ENCODE measurements at places on chromosomes 3 and 15. TPM values are rescaled to one million over a fixed set of nuclear protein-coding genes. Genes with fewer than 3 reads are reported as not detected.
A peak's percentile ranks its signal among the peaks of the same experiment; 100 is the strongest.

DNA sequence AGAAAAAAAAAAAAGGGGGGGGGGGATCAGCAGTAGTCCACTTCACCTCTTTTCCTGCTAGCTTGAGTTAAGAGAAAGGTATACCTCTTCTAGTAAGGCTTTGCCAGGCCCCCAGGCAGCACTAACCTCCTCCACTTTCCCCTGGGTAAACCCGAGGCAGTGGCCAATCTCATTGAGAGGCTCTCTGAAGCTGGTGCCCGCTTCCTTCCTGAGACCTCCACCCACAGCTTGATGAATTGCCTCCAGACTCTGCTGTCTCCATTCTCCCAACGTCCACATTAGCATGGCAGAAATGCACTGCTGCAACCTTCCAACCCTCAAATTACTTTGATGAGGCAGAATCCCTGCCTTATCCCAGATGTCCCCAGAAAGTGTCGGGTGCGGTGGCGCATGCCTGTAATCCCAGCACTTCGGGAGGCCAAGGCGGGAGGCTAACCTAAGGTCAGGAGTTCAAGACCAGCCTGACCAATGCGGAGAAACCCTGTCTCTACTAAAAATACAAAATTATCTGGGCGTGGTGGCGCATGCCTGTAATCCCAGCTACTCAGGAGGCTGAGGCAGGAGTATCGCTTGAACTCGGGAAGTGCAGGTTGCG, 15.3 kb downstream of the RLBP1 start:
- H3K4me1 ChIP-seq = no peaks in the 10 kb centered on the region
- H3K27me3 ChIP-seq = no peaks in the 10 kb centered on the region
- no peaks in the 10 kb centered on the region for H3K36me3 ChIP-seq
- no peak overlapping the region for H3K4me3 ChIP-seq
- no peak for DNase-seq

DNA sequence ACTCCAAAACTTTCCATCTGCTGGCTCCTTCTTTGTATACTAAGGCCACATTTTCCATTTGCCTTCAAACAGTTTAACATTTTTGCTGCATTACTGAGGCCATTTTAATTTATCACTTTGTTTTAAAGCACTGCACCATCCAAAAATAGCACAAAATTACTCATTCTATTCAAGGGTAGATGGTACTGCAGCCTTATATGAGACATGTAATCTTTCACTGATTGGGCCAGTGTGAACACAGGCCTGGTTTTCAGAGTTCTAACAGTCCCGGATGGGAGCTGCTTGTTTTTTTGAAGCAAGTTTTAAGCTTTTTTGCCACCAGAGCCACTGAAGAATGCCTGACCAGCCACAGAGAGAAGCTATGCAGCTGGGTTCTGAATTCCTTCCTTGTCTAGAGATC, 172.3 kb upstream of the TSC22D2 start:
- H3K27ac ChIP-seq = peak overlapping the region; percentile 52
- no peak for DNase-seq
- peaks cover 15% of the 10 kb centered on the region for H3K4me1 ChIP-seq
- no peaks in the 10 kb centered on the region for H3K36me3 ChIP-seq
- no peaks in the 10 kb centered on the region for H3K27me3 ChIP-seq

DNA sequence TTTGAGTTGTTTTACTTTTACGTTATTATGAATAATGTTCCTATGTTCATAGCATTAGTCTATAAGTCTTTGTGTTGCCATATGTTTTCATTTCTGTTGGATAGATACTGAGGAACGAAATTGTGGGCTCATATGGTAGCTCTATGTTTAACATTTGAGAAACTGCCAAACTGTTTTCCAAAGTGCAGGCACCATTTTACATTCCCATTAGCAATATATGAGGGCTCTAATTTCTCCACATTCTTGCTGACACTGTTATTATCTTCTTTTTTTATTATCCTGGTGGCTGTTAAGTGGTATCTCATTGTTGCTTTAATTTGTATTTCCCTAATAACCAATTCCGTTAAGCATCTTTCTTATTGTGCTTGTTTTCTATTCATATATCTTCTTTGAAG, 1.8 kb upstream of the PIK3R4 start:
- peak overlapping the region; percentile 80 for H3K27ac ChIP-seq
- H3K4me1 ChIP-seq = peaks cover 13% of the 10 kb centered on the region
- peak overlapping the region; percentile 21 for H3K4me3 ChIP-seq
- no peaks in the 10 kb centered on the region for H3K27me3 ChIP-seq

DNA sequence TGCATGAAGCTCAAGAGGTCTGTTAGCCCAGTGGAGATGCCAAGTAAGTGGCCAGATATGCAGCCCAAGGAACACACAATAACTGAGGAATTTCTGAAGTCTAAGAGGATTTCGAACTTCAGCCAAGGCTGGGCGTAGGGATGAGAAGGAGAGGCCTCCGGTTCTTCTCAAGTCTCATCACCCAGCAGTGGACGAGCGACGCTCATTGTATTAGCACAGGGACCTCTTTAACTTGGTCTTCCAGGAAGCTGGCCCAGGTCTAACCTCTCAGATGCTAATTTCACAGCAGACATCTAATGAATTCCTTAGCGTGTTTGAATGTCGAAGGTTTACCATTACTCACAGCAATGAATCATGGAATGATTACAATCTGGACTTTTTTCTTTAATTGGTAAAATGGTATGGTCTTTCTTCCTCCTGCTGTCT, 85.0 kb downstream of the HES1 start:
- H3K4me1 ChIP-seq = peaks cover 5% of the 10 kb centered on the region
- no peak overlapping the region for H3K27ac ChIP-seq
- H3K4me3 ChIP-seq = no peak overlapping the region
- H3K36me3 ChIP-seq = no peaks in the 10 kb centered on the region

DNA sequence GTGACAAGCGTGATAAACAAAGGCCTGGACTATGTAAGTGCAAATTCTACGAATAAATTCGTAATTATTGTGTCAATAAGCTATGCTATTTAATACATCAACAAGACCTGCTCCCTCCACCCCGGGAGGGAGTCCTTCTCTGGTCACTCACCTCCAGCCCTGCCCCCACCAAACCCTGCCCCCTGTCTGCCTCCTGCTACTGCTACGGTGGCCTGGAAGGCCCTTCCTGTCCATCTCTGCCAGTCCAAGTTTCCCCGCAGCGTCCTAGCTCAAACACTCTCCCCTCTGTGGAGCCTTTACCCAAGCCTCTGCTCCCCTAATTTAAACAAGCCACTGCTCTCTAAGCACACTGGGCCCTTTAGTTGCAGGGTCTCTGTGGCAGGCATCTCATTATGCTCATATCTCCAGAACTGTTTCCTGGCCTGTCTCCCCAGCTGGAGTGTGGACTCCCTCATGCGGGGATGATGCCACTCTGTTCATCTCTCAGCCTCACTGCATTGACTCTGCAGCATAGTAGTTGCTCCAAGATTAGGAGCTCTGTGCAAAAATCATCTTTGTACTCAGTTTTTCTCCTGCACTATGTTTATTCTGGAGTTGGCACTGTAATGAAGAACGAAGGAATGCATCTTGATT, 241.2 kb downstream of the NTRK3 start:
- H3K36me3 ChIP-seq = no peaks in the 10 kb centered on the region
- no peaks in the 10 kb centered on the region for H3K27me3 ChIP-seq
- H3K27ac ChIP-seq = no peak overlapping the region
- no peak for DNase-seq

GRCh38 chr3:67569324-67569723, 85.1 kb downstream of the SUCLG2 start:
- no peaks in the 10 kb centered on the region for H3K36me3 ChIP-seq
- no peaks in the 10 kb centered on the region for H3K4me1 ChIP-seq
- no peak overlapping the region for H3K4me3 ChIP-seq
- H3K27ac ChIP-seq = no peak overlapping the region
- H3K27me3 ChIP-seq = no peaks in the 10 kb centered on the region

DNA sequence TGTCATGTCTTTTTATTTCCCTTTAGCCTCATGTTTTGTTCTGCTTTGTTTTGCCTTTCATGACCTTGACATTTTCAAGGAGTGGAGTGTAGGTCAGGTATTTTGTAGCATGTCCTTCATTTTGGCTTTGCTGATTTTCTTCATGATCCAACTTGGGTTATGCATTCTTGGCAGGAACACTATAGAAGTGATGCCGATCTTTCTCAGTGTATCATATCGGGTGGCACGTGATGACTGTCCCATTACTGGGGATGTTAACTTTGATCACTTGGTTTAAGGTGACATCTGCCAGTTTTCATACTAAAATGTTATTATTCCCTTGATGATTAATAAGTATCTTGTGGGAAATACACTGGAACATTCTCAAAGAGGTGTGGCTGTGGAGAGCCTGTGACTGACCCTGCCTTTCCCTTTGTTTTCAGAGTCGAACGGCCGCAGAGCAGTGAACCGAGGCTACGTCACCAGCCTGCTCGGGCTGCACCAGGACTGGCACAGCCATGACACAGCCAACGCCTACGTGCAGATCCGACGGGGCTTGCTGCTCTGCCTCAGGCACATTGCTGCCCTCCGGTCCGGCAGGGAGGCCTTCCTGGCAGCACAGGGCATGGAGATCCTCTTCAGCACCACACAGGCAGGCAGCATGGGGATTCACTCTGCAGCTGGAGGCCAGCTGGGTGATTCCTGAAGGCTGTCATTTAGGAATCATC, 167.7 kb downstream of the AGBL1 start:
- no peak overlapping the region for H3K27ac ChIP-seq
- H3K27me3 ChIP-seq = no peaks in the 10 kb centered on the region
- no peak for DNase-seq

Gene LEKR1
- total RNA-seq = 0.76 TPM

Gene RASGRP1
- 2.4 TPM for total RNA-seq

DNA sequence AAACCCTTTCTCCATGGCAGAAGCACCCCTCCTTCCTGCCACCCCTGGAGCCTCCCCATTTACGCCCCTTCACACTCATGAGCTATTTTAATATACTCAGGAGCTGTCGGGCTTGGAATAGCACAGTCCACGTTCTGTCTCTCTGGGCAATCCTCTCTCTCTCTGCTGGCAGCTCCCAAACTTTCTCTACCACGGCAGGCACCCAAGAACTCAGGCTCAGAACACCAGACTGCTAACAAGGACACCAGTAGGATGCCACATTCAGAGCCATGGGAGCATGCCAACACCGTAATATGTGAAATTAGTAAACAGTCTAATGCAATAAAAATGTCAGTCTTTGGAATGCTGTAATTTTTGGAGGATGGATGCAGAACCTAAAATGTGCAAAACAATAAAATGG, 19.3 kb downstream of the TNFAIP8L3 start:
- H3K27ac ChIP-seq = no peak overlapping the region
- no peaks in the 10 kb centered on the region for H3K36me3 ChIP-seq
- no peak for DNase-seq
- no peak overlapping the region for H3K4me3 ChIP-seq
- H3K27me3 ChIP-seq = no peaks in the 10 kb centered on the region
- no peaks in the 10 kb centered on the region for H3K4me1 ChIP-seq

Gene CAMKV
- 3.5 TPM for total RNA-seq

GRCh38 chr3:37598808-37599581, 262.7 kb upstream of the CTDSPL start:
- no peak overlapping the region for H3K27ac ChIP-seq
- no peak overlapping the region for H3K4me3 ChIP-seq
- no peaks in the 10 kb centered on the region for H3K27me3 ChIP-seq
- no peaks in the 10 kb centered on the region for H3K36me3 ChIP-seq
- no peak for DNase-seq

GRCh38 chr3:171840811-171841619, 2.1 kb upstream of the TMEM212 start:
- H3K27ac ChIP-seq = peak overlapping the region; percentile 69
- H3K4me1 ChIP-seq = peaks cover 28% of the 10 kb centered on the region
- H3K36me3 ChIP-seq = no peaks in the 10 kb centered on the region
- no peak for DNase-seq
- H3K4me3 ChIP-seq = no peak overlapping the region

DNA sequence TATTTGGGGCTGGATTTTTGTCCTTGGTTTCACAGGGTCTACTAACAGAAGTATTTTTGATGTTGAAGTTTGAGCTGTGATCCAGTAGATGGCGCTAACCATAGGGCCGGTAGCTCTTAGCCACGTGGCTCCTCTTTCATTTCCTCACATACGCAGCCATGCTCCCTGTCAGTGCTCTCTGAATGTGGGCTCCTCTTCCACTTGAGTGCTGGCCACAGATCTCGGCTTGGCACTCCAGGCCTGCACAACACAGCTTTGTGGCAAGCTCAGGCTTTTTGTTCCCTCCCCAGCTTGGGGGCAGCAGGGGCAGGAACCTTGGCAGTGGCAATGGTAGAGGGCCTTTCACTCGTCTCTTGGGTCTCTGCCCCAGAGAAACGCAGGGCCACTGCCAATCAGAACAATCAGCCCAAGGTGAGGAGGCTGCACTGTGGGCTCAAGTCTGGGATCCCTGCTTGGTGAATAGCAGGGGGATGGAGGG, 18.6 kb upstream of the DNAAF4 start:
- H3K27ac ChIP-seq = no peak overlapping the region
- no peaks in the 10 kb centered on the region for H3K4me1 ChIP-seq
- no peaks in the 10 kb centered on the region for H3K27me3 ChIP-seq
- H3K36me3 ChIP-seq = no peaks in the 10 kb centered on the region

GRCh38 chr3:50264383-50264963, 4.5 kb upstream of the SEMA3B start:
- no peak overlapping the region for H3K4me3 ChIP-seq
- H3K27ac ChIP-seq = peak overlapping the region; percentile 91
- DNase-seq = peak; percentile 98
- no peaks in the 10 kb centered on the region for H3K36me3 ChIP-seq
- H3K4me1 ChIP-seq = peaks cover 73% of the 10 kb centered on the region

Gene PPIB
- 814 TPM for total RNA-seq

Gene NCEH1
- total RNA-seq = 10.4 TPM

Gene C2CD4A
- total RNA-seq = 0.13 TPM
